ENCODE measurements at places on chromosomes 4 and X. TPM values are rescaled to one million over a fixed set of nuclear protein-coding genes. Genes with fewer than 3 reads are reported as not detected.

DNA sequence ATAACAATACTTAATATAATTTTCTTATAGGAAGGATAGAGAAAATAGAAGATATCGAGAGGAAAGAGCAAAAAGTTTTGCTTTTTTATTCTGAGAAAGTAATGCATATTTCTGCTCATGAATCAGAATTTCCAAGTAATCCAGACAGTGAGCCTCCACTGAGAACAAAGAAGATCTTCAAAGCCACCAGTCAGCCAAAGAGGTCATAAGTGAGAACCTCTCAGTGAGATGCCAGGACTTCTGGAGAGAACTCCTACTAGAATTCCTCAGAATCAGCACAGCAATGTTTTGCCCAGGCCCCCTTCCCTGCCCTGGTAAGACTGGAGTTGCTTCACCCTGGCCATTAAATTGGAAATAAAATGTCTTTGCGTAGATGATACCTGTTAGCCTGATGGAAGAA is 254.4 kb upstream of the FAT4 start:
- H3K4me3 ChIP-seq: no peak overlapping the region
- H3K27ac ChIP-seq: no peak overlapping the region
- H3K36me3 ChIP-seq: no peaks in the 10 kb centered on the region
- no peaks in the 10 kb centered on the region for H3K4me1 ChIP-seq
- H3K27me3 ChIP-seq: no peaks in the 10 kb centered on the region
- no peak for DNase-seq

The WDFY3 gene
- total RNA-seq: 79.2 TPM

The IL2RG gene
- total RNA-seq: 2.6 TPM

DNA sequence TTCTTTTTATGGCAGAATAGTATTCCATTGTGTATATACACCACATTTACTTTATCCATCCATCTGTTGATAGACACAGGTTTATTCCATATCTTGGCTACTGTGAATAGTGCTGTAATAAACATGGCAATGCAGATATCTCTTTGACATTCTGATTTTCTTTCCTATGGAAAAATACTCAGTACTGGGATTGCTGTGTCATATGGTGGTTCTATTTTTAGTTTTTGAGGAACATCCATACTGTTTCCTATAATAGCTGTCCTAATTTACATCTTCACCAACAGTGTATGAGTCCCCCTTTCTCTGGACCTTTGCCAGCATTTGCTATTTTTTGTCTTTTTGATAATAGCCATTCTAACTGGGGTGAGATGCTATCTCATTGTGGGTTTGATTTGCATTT is 73.5 kb downstream of the GPAT3 start:
- H3K4me3 ChIP-seq: no peak overlapping the region
- H3K4me1 ChIP-seq: no peaks in the 10 kb centered on the region
- DNase-seq: no peak
- no peaks in the 10 kb centered on the region for H3K27me3 ChIP-seq
- no peak overlapping the region for H3K27ac ChIP-seq
- H3K36me3 ChIP-seq: no peaks in the 10 kb centered on the region

DNA sequence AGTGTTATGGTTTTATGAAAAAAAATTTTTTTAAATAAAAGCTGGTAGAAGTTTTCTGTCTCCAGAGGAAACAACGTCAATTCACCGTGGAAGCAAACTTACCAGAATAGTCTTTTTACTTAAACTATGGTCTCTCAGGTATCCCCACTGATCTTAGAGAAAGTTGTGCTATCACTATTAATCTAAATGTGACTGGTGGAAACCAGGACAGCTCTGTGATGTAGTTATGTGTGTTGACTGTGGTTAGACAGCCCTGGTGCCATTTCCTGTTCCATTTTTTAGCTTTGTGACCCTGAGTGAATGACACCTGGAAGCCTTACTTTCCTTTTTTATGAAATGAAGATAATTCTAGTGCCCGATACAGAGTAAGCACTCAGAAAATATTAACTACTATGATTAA is 111.8 kb upstream of the HUWE1 start:
- no peaks in the 10 kb centered on the region for H3K27me3 ChIP-seq
- H3K4me3 ChIP-seq: no peak overlapping the region
- no peaks in the 10 kb centered on the region for H3K36me3 ChIP-seq

The MAGEA3 gene
- total RNA-seq: not detected

GRCh38 chrX:71159335-71159734 is 14.7 kb downstream of the NLGN3 start:
- no peak overlapping the region for H3K27ac ChIP-seq
- no peak for DNase-seq
- H3K4me1 ChIP-seq: no peaks in the 10 kb centered on the region
- no peak overlapping the region for H3K4me3 ChIP-seq
- no peaks in the 10 kb centered on the region for H3K36me3 ChIP-seq
- H3K27me3 ChIP-seq: no peaks in the 10 kb centered on the region

GRCh38 chr4:154692304-154692818 is 51.4 kb upstream of the LRAT start:
- H3K36me3 ChIP-seq: no peaks in the 10 kb centered on the region
- H3K27ac ChIP-seq: no peak overlapping the region
- no peak overlapping the region for H3K4me3 ChIP-seq
- no peaks in the 10 kb centered on the region for H3K4me1 ChIP-seq
- no peak for DNase-seq

The IQCM gene
- not detected for total RNA-seq

GRCh38 chr4:174284487-174284886 is 776 bp downstream of the CEP44 start:
- no peaks in the 10 kb centered on the region for H3K27me3 ChIP-seq
- peaks cover 38% of the 10 kb centered on the region for H3K4me1 ChIP-seq
- H3K27ac ChIP-seq: peak overlapping the region; percentile 100

- no peak overlapping the region for H3K4me3 ChIP-seq
- no peaks in the 10 kb centered on the region for H3K4me1 ChIP-seq
- DNase-seq: no peak
- no peaks in the 10 kb centered on the region for H3K27me3 ChIP-seq
- no peak overlapping the region for H3K27ac ChIP-seq
These were observed 201.0 kb downstream of the PAPSS1 start for GRCh38 chr4:107519053-107519452.

DNA sequence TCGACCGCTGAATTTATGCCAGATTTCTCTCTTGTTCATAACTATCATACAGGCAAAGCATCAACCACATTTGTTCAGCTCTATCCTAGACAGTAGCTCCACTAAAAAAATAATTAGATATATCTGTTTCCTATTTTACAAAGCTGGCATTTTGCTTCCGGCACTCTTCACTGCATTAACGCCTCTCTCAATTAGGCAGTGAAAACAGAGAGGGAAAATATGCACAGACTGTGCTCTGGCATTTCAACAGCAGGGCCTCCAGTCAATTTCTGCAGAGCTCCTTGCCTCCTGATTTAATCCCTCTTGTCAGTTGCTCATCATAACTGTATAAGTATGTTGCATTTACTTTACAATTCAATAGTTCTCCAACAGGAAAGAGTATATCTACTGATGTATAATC is 666.9 kb upstream of the INTU start:
- no peaks in the 10 kb centered on the region for H3K4me1 ChIP-seq
- no peaks in the 10 kb centered on the region for H3K36me3 ChIP-seq
- DNase-seq: no peak

The HSFX3 gene
- not detected for total RNA-seq

The TEX13D gene
- not detected for total RNA-seq

The CLDN22 gene
- not detected for total RNA-seq

The CLGN gene
- total RNA-seq: 0.34 TPM

GRCh38 chr4:56038487-56039162 is 89.9 kb downstream of the CEP135 start:
- no peak overlapping the region for H3K4me3 ChIP-seq
- no peaks in the 10 kb centered on the region for H3K4me1 ChIP-seq
- peaks cover 4% of the 10 kb centered on the region for H3K27me3 ChIP-seq
- DNase-seq: no peak
- no peak overlapping the region for H3K27ac ChIP-seq

- DNase-seq: no peak
- H3K36me3 ChIP-seq: peaks cover 26% of the 10 kb centered on the region
- H3K4me1 ChIP-seq: no peaks in the 10 kb centered on the region
- H3K4me3 ChIP-seq: no peak overlapping the region
- no peak overlapping the region for H3K27ac ChIP-seq
These were observed 46.0 kb downstream of the HADH start for GRCh38 chr4:108035691-108036090.

GRCh38 chr4:108619372-108620100 is 840 bp upstream of the RPL34 start:
- H3K4me3 ChIP-seq: peak overlapping the region; percentile 77
- H3K27me3 ChIP-seq: no peaks in the 10 kb centered on the region
- peak overlapping the region; percentile 59 for H3K27ac ChIP-seq
- H3K4me1 ChIP-seq: peaks cover 35% of the 10 kb centered on the region

GRCh38 chrX:1700757-1701156 is 85.9 kb downstream of the ASMT start:
- no peaks in the 10 kb centered on the region for H3K4me1 ChIP-seq
- H3K27ac ChIP-seq: no peak overlapping the region
- H3K27me3 ChIP-seq: no peaks in the 10 kb centered on the region
- H3K4me3 ChIP-seq: no peak overlapping the region
- no peaks in the 10 kb centered on the region for H3K36me3 ChIP-seq
- DNase-seq: no peak

- H3K4me1 ChIP-seq: peaks cover 20% of the 10 kb centered on the region
- H3K36me3 ChIP-seq: peaks cover 3% of the 10 kb centered on the region
These were observed 45.9 kb downstream of the PDGFRA start for GRCh38 chr4:54274795-54275665.

DNA sequence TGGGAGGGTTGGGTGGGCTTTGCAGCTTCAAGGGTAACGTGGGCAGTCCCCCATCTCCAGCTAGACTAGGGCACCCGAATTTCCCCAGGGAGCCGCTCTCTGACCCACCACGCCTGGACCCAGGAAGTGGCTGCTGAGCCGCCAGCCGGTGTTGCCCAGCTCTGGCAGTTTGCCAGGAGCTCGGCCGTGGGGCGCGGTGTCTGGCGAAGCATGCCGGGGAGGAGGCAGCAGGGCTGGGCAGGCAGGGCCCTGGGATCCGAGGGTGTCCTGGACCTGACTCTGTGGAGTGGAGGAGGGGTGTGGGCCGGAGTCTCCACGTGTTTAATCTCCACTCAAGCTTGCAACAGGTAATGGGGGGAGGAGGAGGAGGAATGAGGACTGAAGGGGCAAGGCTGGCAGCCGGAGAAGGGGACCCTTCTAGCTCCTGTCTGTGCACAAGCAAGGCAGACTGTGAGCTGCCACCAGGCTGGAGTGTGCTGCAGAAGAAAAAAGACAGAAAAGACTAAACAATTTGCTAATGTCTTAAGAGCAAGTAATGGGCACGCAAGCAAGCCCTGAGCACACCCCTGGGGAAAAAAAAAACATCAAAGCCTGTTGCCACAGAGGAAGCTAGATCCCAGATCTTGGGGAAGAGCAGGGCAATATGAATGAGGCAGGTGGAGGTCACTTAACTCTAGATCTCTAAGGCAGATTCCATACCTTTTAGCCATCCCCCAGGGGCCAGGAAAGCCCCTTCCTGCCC is 2.4 kb downstream of the LONRF3 start:
- DNase-seq: peak; percentile 68
- H3K4me1 ChIP-seq: peaks cover 25% of the 10 kb centered on the region
- peaks cover 9% of the 10 kb centered on the region for H3K27me3 ChIP-seq

The EMCN gene
- 9.0 TPM for total RNA-seq

Data from suprapubic skin (tissue), 4 donors.